ENCODE measurements at places on chromosomes 4 and X. TPM values are rescaled to one million over a fixed set of nuclear protein-coding genes. Genes with fewer than 3 reads are reported as not detected.

DNA sequence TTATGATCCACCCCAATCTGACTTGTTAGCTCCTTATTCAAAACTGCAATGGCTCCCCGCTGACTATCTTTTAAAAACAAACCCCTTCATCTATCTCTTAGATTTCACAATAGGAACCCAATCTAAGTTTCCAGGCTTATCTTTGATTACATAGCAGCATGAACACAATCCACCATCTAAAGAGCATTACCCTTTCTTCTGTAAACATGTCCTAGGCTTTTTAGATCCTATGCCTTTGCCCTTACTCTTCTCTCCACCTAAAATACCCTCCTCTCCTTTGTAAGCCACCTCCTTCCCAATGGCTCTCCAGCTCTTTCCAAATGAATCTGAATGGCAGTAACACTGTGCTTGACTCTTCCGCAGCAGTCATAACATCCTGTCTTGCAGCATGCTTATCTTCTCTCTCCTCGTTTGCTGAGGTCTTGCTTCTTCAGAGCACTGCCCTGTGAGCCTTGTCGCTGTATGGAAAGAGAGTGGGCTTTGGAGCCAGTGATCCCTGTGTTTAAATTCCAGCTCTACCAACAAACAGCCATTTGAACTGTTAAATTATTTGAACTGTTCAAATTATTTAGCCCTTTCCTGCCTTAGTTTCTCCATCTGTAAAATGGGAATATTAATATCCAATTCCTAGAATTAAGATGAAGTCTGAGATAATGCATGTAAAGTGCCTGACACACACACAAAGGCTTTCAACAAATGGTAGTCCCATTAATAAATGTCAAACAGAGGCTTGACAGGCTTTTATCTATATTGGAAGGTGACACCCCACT, 16.2 kb upstream of the TSPAN5 start:
- peaks cover 4% of the 10 kb centered on the region for H3K27me3 ChIP-seq
- H3K27ac ChIP-seq = no peak overlapping the region

DNA sequence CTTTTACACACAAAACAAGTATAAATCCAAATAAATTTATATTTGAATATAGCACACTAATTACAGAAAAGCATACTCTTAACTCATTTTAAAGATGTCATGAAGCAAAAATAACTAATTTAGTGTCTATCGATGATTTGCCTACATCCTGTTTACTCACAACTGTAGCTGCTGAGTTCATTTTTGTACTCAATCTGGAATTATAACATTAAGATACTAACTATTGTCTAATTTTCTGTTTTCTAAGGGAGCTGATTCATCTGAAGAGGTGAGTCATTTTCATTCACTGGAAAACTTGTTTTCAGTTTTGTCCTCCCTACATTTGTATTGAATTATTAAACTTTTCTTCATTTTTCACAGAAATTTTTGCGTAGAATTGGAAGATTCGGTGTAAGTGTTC, 3.7 kb downstream of the STATH start:
- no peak overlapping the region for H3K27ac ChIP-seq
- DNase-seq = no peak
- no peaks in the 10 kb centered on the region for H3K27me3 ChIP-seq

GRCh38 chr4:188466001-188466400, 326.8 kb downstream of the TRIML1 start:
- no peak for DNase-seq
- H3K27me3 ChIP-seq = no peaks in the 10 kb centered on the region
- H3K4me1 ChIP-seq = no peaks in the 10 kb centered on the region
- H3K4me3 ChIP-seq = no peak overlapping the region
- H3K27ac ChIP-seq = no peak overlapping the region

DNA sequence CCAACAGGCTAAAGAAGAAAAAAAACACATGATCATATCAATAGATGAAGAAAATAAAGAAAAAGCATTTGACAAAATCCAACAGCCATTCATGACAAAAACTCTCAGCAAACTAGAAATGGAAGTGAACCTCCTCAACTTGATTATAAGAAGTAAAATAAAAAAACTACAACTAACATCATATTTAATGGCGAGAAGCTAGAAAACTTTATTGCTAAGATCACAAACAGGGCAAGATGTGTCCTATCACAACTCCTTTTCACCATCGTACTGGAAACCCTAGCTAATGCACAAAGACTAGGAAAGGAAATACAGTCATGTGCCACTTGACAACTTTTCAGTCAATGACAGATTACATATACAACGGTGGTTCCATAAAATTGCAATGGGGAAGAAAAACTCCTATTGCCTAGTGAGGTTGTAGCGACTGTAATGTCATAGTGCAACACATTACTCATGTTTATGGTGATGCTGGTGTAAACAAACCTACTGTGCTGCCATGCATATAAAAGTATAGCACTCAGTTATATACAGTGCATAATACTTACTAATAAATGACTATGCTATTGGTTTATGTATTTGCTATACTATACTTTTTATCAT, 12.1 kb upstream of the MANBA start:
- H3K27ac ChIP-seq = no peak overlapping the region
- H3K4me3 ChIP-seq = no peak overlapping the region
- DNase-seq = no peak
- H3K36me3 ChIP-seq = no peaks in the 10 kb centered on the region

DNA sequence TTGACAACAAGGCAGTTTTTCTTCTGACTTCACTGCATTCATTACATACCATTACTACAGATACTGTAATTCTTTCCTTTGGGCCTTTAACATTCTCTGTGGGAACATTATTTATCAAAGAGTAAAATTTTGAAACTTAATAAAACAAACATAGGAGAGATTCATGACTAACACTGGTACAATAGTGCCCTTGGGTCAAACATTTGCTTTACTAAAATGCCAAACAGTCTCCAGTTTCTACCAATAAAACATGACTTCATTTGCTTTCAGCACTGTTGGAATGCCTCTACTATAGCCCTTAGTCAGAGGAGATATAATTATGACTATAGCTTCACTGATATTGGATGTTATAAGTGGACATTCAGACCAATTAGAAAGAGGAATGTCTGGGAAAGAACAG, 481.5 kb downstream of the PACRGL start:
- H3K4me1 ChIP-seq = no peaks in the 10 kb centered on the region
- H3K27ac ChIP-seq = no peak overlapping the region
- no peaks in the 10 kb centered on the region for H3K36me3 ChIP-seq
- no peak overlapping the region for H3K4me3 ChIP-seq

- no peaks in the 10 kb centered on the region for H3K4me1 ChIP-seq
- no peak for DNase-seq
- H3K27me3 ChIP-seq = peaks cover 8% of the 10 kb centered on the region
- no peak overlapping the region for H3K4me3 ChIP-seq
- no peak overlapping the region for H3K27ac ChIP-seq
Observed at GRCh38 chrX:25143596-25143995, 127.8 kb upstream of the ARX start.

GRCh38 chrX:1591863-1592469, 562 bp downstream of the AKAP17A start:
- no peaks in the 10 kb centered on the region for H3K27me3 ChIP-seq
- H3K4me1 ChIP-seq = peaks cover 44% of the 10 kb centered on the region
- H3K36me3 ChIP-seq = peaks cover 41% of the 10 kb centered on the region
- DNase-seq = no peak
- peak overlapping the region; percentile 85 for H3K27ac ChIP-seq

DNA sequence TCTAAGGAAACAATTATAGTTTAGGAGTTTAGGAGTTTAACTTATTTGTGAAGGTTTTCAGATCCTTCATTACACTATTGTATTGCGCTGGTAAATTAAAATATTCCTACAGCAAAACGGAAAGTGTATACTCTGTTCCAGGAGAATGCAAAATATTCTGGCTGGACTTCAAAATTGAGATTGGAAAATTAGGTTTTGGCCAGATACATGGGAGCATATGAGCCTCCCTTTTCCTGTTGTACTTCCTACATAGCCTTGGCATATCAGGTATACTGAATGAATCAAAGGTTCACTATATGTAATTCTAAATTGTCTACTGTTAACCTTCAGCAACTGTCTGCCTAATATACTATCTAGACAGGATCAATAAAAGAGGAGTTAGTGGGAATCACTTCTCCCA, 25.2 kb upstream of the GRIA2 start:
- no peak overlapping the region for H3K4me3 ChIP-seq
- no peaks in the 10 kb centered on the region for H3K36me3 ChIP-seq
- H3K4me1 ChIP-seq = no peaks in the 10 kb centered on the region
- no peak overlapping the region for H3K27ac ChIP-seq
- no peaks in the 10 kb centered on the region for H3K27me3 ChIP-seq

DNA sequence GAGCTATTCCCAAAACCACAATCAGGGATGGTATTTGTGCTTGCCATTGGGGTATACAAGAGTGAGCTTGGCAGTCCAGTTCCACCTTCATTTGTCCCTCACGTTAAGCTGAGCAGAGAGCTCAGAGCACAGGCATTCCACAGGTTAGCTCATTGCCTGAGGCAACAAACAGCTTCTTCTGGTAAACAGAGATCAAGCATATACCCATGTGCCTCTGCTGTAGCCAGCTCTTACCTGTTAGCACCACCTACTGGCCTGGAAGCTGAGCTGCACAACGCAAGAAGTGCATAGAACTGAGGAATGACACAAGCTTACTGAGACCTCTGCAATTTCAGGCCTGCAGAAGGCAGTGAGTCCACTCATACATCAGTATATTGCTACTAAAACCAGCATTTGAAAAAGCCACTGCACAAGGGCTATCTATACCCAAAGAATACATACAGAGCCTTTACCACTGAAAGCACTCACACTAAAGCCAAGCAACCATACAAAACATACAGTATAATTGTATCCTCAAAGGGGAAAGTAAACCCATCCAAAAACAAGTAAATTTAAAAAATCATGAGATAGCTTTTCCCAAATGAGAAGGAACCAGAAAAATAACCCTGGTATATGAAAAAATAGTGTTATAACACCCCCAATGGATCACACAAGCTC, 258.3 kb upstream of the GABRA2 start:
- H3K27ac ChIP-seq = no peak overlapping the region
- DNase-seq = no peak
- H3K4me1 ChIP-seq = no peaks in the 10 kb centered on the region
- no peaks in the 10 kb centered on the region for H3K27me3 ChIP-seq

DNA sequence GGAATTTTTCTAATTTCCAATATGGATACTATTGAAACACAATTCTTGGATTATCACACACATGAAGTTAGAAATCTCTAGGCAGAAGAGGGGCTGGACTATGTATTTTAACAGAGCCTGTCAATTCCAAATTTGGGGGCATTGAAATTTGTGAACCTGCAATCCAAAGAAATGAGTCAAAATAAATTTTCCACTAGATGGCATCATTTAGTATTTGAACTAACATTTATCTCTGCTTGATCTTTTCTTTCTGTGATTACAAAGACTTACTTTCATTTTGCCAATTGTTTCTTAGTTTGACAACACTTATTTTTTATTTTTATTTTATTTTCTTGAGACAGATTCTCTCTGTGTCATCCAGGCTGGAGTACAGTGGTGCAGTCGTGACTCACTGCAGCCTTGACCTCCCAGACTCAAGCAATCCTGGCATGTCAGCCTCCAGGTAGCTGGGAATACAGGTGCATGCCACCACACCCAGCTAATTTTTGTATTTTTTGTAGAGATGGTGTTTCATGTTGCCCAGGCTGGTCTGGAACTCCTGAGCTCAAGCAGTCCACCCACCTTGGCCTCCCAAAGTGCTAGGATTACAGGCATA, 2.7 kb upstream of the PYURF start:
- peaks cover 41% of the 10 kb centered on the region for H3K4me1 ChIP-seq
- no peaks in the 10 kb centered on the region for H3K27me3 ChIP-seq
- H3K27ac ChIP-seq = no peak overlapping the region
- H3K4me3 ChIP-seq = no peak overlapping the region
- DNase-seq = no peak
- H3K36me3 ChIP-seq = peaks cover 7% of the 10 kb centered on the region

DNA sequence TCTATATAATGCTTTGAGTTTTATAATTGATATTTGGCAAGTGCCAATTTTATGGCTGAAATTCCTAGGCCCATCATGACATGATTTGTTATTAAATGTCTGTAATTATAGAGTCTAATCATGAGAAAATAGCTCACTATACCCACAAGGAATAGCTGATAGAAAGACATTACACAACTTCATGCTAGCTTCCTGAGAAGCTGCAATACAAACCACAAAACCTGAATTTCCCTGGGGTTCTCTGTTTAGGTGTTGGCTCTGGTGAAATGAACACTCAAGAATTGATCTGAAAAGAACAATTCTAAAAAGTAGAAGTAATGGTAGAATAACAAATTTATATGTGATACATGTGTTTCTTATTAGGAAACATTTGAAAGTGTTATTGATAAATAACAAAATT, 169.6 kb downstream of the GASK1B start:
- no peaks in the 10 kb centered on the region for H3K36me3 ChIP-seq
- no peaks in the 10 kb centered on the region for H3K27me3 ChIP-seq
- no peak overlapping the region for H3K4me3 ChIP-seq
- H3K27ac ChIP-seq = no peak overlapping the region

- H3K4me3 ChIP-seq = no peak overlapping the region
- no peak for DNase-seq
- peaks cover 12% of the 10 kb centered on the region for H3K4me1 ChIP-seq
- peaks cover 51% of the 10 kb centered on the region for H3K36me3 ChIP-seq
Observed at GRCh38 chr4:102308032-102308799, 37.1 kb downstream of the SLC39A8 start.

- H3K36me3 ChIP-seq = no peaks in the 10 kb centered on the region
- no peak overlapping the region for H3K4me3 ChIP-seq
- peaks cover 1% of the 10 kb centered on the region for H3K4me1 ChIP-seq
- H3K27ac ChIP-seq = no peak overlapping the region
Observed at GRCh38 chr4:150212485-150212884, 134.2 kb downstream of the DCLK2 start.

- DNase-seq = no peak
- H3K27me3 ChIP-seq = peaks cover 4% of the 10 kb centered on the region
- no peaks in the 10 kb centered on the region for H3K4me1 ChIP-seq
- H3K4me3 ChIP-seq = no peak overlapping the region
- no peaks in the 10 kb centered on the region for H3K36me3 ChIP-seq
- no peak overlapping the region for H3K27ac ChIP-seq
Observed at GRCh38 chr4:53559021-53559620, 32.2 kb downstream of the LNX1 start.

The PAGE4 gene
- total RNA-seq = not detected

The PRSS12 gene
- not detected for total RNA-seq

The DUSP9 gene
- not detected for total RNA-seq

The ZDHHC9 gene
- 5.8 TPM for total RNA-seq

The NR0B1 gene
- not detected for total RNA-seq

The HMGB3 gene
- 50.1 TPM for total RNA-seq

The XAGE2 gene
- total RNA-seq = not detected

The XAGE1B gene
- total RNA-seq = not detected

The LNX1 gene
- not detected for total RNA-seq

The ASB5 gene
- total RNA-seq = not detected

The GPC3 gene
- total RNA-seq = 0.08 TPM

Measured in activated CD4-positive, alpha-beta memory T cell treated with anti-CD3 and anti-CD28 coated beads, Interleukin-2, amount 10 ng/mL, durations not matched to agents 7 days and 5 days (primary cell).